ENCODE measurements at places on chromosomes 5 and 9. TPM values are rescaled to one million over a fixed set of nuclear protein-coding genes. Genes with fewer than 3 reads are reported as not detected.

The ELOVL7 gene
- 4.7 TPM for total RNA-seq

The DHX29 gene
- 36.7 TPM for total RNA-seq

DNA sequence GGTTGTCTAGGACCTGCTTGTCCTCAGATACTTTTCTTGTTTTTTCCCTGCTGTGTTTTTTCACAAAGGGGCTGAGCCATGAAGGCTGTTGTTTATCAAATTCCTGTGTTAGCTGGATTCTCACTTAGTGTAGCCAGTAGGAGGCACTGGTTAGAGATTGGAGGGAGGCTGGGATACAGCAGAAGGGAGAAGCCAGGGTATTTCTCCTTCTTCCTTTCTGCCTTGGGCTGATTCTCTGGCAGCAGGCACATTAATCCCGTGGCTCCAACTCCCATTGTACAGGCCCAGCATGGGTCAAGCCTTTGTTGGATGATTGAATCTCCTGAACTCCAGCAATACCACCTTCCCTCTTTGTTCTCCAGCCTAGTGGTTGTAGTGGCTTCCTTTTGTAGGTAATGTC, 46.4 kb upstream of the FAM170A start:
- no peak for DNase-seq

The GMCL2 gene
- not detected for total RNA-seq

The SEMA6A gene
- total RNA-seq, result 47.2 TPM

DNA sequence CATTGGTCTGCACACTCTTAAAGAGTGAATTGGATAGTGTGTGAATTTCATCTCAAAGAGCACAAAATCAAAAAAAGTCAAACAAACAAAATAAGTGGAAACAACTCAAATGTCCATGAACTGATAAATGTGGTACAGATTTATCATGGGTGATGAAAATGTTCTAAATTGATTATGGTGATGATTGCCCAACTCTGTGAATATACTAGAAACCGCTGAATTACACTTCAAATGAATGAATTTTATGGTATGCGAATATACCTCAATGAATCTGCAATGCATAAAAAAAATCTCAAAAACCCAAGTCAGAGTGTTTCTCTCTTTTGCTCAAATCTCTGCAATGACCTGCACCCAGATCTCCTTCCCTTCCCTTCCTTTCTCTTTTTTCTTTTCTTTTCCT, 64.0 kb downstream of the PRRC1 start:
- no peak for DNase-seq

GRCh38 chr5:107558823-107559375, 111.8 kb downstream of the EFNA5 start:
- DNase-seq, result no peak

The PCDHGA7 gene
- 6.3 TPM for total RNA-seq

DNA sequence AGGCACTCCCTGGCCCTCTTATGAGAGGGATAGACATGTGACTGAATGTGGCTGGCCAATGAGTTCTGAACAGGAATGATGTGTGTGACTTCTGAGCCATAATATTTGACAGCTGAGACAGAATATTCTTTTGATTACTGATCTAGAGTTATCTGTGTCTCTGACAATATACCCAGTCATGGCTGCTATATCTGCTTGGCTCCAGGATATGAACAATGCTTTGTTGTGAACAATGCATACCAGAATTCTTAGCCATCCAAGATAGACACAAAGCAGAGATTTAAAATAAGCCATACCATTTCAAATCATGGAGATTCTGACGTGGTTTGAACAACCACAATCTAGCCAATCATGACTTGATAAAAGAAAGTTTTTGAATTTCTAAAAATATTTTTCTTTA, 840.3 kb upstream of the SEMA6A start:
- no peak for DNase-seq

GRCh38 chr5:143349177-143349576, 54.3 kb downstream of the NR3C1 start:
- no peak for DNase-seq

DNA sequence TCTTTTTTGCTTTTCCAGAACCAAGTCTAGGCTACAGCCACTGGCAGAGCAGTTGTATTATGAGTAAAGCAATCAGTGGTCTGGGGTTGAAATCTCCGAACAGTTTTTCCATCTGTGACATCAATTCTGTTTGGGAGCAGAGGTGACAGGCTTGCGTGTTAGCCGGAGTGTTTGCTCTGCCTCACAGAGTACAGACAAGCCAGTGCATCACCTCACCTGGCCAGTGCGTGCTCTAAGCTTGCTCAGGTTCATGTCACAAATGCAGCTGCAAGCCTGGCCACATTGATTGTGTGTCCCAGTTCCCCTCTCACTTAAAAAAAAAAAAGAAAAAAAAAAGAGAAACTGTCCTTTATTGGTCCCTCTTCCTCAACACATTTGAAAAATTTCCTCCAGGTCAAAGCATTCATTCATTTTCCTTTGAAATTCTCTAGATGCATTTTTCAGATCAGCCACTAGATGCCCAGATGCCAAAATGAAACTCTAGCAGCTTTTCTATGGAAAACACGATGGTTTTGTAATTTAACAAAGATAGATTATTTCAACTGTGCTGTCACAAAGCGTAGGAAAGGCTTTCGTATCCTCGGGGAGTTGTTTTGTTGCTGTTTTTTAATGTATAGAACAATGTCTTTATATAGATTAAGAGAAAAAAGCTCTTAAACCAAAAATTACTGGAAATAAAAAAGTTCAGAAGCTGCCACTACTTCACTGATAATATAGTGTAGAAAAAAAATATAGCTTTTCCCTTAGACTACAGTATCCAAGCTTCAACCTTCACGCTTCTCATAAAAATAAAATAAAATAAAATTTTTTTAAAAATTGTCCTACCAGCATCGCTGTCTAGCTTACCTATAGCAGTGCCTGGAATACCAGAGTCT, 585.5 kb downstream of the TLE1 start:
- DNase-seq, result no peak

The MOB3B gene
- 4.2 TPM for total RNA-seq

The ADAMTS12 gene
- total RNA-seq, result 28.7 TPM

- DNase-seq, result no peak
These were observed 209.4 kb upstream of the RGMB start for GRCh38 chr5:98563885-98564653.

DNA sequence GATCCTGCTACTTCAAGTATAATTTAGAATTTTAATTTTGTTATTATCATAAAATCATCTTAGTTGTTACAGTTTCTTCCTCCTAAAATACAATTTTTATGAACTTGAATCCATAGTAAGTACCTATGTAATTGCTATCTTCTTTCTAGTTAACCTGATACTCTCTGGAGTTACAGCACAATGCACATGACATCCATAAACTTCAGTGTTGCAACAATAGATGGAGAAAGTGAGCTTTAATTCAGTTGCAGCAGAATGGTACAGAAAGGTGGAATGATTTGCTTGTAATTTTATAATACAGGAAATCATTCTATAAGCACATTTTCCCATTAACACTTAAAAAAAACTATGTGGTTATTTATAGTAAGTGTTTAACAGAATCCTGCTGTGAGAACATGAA, 372.0 kb downstream of the CDH9 start:
- peak; percentile 0 for DNase-seq

DNA sequence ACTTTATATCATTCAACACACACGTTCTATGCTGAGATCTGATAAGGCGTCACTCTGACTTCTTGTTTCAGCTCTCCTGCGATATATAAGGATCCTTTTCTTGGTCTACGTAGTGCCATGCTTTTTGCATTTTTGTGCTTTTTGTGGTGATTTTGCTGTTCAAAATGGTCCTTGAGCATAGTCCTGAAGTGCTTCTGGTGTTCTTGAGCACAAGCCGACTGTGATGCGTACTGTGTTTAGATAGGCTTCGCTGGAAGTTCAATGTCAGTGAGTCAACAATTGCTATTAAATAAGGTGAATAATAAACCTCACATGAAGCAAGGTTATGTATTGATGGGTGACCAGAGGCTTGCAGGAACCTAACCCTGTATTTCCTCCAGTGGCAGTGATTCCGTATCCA, 46.8 kb downstream of the ACO1 start:
- no peak for DNase-seq

The GABRG2 gene
- total RNA-seq, result not detected

DNA sequence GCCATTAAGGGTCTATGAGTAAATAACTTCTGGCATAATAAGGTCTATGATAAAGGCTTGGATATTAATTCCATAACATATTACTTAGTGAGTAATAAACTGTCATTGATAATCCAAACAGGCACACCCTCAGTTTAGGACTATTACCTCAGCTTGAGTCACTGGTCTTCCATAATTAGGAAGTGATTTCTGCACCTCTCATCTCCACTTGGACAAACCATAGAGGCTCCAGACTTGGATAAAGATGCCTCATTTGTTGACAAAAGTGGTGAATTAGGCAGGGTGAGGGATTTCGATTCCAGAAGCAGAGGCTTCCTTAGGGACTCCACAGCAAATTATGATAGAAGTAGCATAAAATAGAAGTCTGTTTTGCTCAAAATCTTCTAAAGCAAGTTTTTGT, 127.5 kb upstream of the MTAP start:
- no peak for DNase-seq

DNA sequence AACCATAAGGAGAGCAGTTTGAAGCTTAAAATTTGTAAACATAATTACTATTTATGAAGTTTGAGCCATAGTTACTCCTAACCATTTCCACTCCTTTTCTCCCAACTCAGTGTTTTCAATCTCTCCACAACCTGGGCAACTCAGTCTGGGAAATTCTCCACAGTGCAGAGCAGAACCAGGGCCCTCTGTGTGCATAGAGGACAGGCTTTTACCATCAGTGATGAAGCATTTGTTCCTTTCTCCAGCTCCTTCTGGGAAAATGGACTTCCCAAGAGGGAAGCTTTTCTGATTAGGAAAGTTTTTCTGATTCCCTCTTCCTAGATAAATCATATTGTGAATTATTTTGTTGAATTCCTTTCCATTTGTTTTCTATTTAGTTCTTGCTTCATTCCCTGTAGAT, 132.3 kb upstream of the MPDZ start:
- no peak for DNase-seq

DNA sequence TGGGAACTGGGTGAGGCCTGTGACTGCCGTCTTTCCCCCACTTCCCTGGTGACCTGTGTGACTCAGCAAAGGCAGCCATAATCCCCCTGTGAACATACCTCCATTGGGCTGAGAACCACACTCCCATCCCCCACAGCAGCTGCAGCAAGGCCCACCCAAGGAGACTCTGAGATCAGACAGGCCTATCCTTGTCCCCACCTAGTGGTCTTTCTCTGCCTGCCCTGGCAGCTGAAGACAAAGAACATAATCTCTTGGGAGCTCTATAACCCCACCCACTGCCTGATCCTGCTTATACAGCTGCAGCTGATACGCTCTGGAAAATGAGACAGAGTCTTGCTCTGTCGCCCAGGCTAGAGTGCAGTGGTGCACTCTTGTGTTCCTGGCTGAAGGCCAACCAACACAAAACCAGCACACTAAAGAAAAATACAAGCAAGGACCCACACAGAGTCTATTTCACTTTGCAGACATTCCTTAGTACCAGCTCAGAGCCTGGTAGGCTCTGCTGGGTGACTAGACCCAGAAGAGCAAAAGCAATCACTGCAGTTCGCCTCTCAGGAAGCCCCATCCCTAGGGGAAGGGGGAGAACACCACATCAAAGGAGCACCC, 106.7 kb downstream of the MCTP1 start:
- DNase-seq, result peak; percentile 45

GRCh38 chr5:97102010-97102470, 40.4 kb downstream of the LIX1 start:
- DNase-seq, result no peak

- DNase-seq, result no peak
These were observed 113.2 kb downstream of the SEC61B start for GRCh38 chr9:99335280-99335679.

DNA sequence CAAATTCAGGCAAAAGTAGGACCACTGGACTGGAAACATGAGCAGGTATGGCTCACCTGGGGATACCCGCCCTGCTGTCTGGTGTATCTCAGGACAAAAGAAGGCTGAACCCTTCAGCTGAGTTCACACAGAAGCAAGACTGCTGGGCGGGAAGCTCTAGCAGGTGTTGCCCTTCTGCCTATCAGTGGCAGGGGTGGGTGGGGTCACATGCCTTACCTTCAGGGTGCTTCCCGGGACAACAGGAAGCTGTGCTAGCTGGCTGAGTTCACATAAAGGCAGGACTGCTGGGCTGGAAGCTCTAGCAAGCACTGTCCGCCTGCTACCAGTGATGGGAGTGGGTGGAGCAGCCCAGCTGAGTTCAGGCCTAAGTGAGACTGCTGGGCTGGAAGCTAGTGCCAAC, 498.8 kb upstream of the ZNF608 start:
- no peak for DNase-seq

The FSTL4 gene
- 0.51 TPM for total RNA-seq

DNA sequence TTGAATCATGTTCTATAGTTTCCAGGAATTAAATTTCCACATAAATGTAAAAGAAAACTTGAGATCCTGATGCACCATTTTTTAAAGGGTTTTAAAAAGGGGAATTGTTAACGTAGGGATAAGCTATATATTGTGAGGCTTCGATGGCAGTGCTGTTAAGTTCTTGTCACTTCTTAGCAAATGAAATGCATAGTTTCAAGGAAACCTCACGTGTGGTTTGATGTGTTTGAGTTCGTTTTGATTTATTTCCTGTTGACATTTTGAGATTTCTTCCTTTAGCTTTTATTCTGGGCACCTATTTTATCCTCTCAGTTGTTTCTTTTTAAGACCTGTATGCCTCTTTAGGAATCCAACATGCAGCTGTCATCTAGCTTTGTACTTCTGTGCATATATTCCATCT, 301.0 kb downstream of the DOCK8 start:
- DNase-seq, result no peak

DNA sequence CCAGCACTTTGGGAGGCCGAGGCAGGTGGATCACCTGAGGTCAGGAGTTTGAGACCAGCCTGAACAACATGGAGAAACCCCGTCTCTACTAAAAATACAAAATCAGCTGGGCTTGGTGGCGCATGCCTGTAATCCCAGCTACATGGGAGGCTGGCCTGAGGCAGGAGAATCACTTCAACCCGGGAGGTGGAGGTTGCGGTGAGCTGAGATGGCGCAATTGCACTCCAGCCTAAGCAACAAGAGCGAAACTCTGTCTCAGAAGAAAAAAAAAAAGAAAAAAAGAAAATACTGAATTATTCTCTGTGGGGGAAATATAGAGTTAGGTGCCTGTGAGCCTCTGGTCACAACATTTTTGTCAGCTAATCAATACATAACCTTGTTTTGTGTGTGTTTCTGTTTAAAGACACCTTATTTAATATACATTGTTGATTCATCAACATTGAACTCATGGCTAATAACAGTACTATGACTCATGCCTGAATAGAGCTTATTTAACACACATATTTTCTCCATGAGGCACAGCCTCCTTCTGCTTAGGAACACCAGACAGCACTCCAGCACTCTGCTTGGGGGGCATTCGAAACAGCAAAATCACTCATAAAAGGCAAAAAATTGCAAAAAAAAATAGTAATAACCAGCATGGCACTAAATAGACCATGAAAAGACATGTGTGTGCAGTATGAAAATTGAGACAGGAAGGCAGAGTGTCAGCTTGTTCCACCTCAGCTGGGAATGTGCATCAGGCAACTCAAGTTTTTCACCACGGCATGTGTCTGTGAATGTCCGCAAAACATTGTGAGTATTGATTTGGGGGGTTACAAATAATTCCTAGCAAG, at the start of gene IL31RA:
IL31RA (plus strand) TSS at position 519 of the 836 bp plus-strand sequence; CDS start at position 733, 214 bp downstream.
- peak; percentile 8 for DNase-seq

Data from tongue (tissue), 3 donors.